AG09319 (cell line): ENCODE measurements at places on chromosomes 1 and 21.

- DNase-seq: no peak
Observed at GRCh38 chr1:47937586-47938254, 59.5 kb downstream of the TRABD2B start.

- DNase-seq: no peak
Observed at GRCh38 chr1:160007577-160008200, 24.1 kb downstream of the PIGM start.

- DNase-seq: no peak
Observed at GRCh38 chr1:4315202-4315601, 339.2 kb upstream of the AJAP1 start.

- DNase-seq: no peak
Observed at GRCh38 chr1:190373705-190374336, 103.8 kb downstream of the BRINP3 start.

DNA sequence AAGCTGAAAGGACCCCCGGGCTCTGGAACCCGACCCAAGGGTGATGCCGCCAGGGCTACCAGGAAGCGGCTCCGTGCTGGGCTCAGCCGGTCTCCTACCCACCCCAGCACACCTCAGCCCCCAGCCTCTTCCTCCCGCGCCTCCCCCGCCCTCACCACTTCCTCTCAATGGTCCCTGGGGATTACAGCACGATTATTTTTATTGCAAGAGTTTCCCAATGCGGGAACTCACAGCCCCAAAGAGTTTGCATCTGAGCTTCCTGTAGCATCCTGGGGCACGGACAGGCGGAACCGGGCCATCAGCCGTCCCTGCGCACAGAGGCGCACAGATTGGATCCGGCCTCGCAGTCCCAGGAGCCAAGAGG is 8.7 kb upstream of the SLX9 start:
- no peak for DNase-seq

DNA sequence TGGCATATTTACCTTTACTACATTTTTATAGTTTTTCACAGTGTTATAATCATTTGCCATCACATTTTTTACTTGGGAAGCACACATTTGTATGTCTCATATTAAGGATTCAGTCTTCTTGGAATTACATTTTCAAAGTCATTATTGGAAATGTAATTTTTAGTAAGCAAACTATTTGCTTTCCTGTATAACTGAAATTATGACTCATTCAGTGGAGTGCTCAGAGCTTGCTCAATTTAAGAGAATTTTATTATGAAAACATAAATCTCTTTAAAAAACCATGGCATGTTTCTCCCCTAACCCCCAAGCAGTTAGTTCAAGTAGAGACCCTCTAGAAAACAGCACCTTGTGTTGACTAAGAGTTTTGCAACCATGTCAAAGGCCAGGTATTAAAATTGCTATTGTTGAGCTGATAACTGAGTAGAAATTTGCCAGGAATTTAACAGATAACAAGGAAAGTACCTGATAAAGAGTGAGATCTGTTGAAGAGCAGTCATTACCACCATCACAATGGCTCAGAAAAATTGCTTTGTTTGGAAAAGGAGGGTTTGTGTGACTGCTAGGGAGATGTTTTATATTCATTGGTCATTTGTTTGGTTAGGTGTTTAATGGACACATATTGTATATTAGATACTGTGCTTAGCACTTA is 105.9 kb downstream of the KCNK2 start:
- DNase-seq: no peak

DNA sequence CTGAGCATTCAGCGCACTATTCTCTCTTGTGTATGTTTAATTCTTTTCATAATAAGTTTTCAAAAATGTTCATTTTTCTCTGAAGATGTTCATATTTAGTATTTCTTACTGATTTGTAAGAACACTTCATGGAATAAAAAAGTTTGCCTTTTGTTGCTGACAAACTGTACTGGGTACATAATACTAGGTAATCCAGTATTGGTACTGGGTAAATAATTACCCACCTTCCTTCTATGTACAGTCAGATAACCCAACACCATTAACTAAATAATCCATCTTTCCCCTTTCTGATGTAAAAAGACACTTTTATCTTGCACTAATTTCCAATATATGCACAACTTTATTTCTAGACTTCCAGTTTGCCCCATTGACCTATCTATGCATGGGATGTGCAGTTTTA is 23.9 kb downstream of the APP start:
- no peak for DNase-seq

DNA sequence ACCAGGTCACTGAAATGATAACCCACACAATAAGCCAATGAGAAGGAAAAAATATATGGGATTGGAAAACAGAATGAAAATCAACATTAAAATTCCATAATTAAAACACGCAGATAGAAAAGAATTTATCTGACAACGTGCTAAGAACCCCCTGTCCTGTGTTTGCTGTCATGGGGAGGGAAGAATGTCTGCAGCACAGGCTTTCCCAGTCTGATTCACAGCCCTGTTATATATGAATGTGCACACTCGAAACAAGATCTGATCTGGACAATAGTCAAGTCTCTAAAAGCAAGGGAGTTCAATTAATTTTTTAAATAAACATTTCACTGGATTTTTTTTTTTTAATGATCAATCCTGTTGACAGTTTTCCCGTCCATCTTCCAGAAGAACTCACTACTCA is 220.0 kb downstream of the RERE start:
- no peak for DNase-seq
